ENCODE measurements at places on chromosomes 11 and 22.

DNA sequence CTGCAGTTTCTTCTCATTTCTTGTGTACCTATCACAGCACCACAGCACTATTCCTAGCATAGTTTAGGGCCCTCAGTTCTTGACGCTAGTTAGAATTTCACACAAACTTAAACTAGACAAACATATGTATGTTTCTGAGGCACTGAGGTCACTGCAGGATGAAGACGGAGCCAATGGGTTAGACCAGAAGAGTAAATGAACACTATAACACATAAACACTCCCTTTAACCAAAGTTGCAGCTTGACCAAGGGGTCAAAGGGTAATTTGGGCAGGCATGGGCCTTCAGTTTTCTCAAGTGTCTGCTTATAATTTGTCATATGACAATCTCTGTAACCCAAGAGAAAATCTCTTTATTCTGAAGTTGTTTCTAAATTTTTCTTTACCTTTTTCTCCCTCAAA is 12.9 kb upstream of the HBE1 start:
- DNase-seq: no peak

GRCh38 chr22:29313576-29314466 is 1.7 kb downstream of the RASL10A start:
- no peak for DNase-seq

DNA sequence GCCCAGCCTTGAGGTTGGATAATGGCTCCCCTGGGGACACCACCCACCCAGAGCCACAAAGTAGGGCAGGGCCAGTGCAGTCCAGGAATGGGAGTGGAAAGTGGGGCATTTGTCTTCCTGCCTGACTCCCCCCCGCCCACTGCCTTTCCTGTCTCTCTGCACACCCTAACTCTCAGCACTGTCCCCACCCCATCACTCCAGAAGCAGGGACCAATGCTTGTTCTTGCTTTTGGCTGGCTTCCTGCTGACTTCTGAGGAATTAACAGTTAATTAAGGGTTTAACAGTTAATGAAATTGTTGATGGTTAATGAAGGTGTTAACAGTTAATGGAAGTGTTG is 4.7 kb downstream of the PITPNM1 start:
- no peak for DNase-seq

DNA sequence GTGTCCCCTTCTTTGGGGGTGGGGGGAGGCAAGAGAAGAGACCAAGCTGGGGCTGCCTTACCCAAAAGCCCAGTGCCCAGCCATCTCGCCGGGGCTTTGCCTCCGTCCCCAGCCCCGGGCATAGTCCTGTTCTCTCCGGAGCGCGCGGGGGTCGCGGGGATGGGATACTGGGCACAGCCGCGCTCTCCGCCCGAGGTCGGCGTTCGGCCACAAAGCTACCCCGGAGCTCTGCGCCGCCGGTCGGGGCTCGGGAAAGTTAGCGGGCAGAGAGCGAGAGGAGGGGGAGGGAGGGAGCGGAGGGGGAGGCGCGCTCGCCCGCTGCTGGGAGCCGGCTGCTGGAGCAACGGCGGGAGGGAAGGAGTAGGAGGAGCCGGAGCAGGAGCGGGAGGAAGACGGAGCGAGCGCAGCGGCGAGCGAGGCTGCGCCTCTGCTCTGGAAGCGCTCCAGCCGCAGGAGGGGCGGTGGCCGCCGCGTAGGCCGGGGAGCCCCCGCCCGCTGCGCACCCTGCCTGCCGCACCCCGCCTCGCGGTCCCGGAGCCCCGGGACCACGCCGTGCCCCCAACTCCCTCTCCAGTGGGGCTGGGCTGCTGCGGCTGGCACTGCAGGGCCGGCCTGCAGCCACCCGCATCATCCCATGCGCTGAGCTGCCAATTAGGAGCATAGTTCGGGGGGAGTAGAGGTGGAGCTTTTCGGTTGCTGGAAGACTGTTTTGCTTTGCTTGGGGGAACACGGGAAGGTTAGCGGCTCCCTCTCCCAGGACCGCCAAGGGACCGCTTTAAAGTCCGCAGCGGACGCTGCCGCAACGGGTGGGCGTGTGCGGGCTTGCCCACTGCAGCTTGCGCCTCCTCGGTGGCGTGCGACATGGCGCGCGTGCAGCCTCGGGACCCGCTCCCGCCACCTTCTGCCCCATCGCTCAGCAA is at the start of gene SCN4B:
SCN4B (minus strand) TSS at position 272 of the 920 bp plus-strand sequence; CDS start at position 122, 150 bp downstream.
- DNase-seq: no peak

DNA sequence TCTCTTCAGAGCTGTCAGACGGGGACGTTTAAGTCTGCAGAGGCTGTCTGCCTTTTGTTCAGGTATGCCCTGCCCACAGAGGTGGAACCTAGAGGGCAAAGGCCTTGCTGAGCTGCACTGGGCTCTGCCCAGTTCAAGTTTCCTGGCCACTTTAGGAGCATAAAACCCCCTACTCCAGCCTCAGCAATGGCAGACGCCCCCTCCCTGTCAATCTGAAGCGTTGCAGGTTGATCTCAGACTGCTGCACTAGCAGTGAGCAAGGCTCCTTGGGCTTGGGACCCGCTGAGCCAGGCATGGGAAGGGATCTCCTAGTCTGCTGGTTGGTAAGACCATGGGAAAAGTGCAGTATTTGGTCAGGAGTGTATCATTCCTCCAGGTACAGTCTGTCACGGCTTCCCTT is 66.6 kb upstream of the TP53I11 start:
- no peak for DNase-seq
